ENCODE measurements at places on chromosomes 2 and 18.
A peak's percentile ranks its signal among the peaks of the same experiment; 100 is the strongest.

GRCh38 chr2:176508984-176509740 lies 239.9 kb downstream of the MTX2 start:
- H3K27ac ChIP-seq, result no peak overlapping the region
- peaks cover 5% of the 10 kb centered on the region for H3K4me1 ChIP-seq
- H3K36me3 ChIP-seq, result no peaks in the 10 kb centered on the region

DNA sequence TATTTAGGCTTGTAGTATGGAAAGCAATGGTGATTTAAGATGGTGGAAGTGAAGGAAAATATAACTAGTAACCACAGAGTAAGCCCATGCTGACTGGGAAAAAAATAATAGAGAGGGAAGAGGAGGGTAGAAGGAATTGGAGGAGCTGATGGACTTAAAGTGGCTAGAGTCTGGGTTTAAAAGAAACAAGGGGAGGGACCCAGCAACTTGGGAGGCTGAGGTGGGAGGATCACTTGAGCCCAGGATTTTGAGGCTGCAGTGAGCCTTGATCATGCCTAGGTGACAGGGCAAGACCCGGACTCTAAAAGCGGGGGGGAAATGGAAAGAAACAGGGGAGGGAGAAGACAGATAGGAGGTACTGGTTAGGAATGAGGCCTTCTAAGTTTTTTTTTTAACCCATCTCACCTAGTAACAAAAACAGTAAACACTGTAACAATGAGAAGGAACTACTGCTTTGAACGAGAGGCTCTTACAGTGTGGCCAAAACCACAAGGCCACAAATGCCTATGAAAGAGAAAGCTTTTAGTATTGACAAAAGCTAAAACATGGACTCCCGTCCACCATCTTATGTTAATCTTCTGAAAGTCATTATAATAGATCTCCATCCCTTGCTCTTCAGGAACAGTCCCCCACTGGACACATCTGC lies 26.6 kb downstream of the METTL8 start:
- no peaks in the 10 kb centered on the region for H3K27me3 ChIP-seq
- H3K4me1 ChIP-seq, result peaks cover 14% of the 10 kb centered on the region
- H3K36me3 ChIP-seq, result peaks cover 12% of the 10 kb centered on the region

GRCh38 chr2:174217869-174218268 lies 30.5 kb downstream of the OLA1 start:
- no peaks in the 10 kb centered on the region for H3K27me3 ChIP-seq
- no peak for DNase-seq
- no peaks in the 10 kb centered on the region for H3K4me1 ChIP-seq
- H3K4me3 ChIP-seq, result no peak overlapping the region
- H3K27ac ChIP-seq, result no peak overlapping the region
- peaks cover 4% of the 10 kb centered on the region for H3K36me3 ChIP-seq

DNA sequence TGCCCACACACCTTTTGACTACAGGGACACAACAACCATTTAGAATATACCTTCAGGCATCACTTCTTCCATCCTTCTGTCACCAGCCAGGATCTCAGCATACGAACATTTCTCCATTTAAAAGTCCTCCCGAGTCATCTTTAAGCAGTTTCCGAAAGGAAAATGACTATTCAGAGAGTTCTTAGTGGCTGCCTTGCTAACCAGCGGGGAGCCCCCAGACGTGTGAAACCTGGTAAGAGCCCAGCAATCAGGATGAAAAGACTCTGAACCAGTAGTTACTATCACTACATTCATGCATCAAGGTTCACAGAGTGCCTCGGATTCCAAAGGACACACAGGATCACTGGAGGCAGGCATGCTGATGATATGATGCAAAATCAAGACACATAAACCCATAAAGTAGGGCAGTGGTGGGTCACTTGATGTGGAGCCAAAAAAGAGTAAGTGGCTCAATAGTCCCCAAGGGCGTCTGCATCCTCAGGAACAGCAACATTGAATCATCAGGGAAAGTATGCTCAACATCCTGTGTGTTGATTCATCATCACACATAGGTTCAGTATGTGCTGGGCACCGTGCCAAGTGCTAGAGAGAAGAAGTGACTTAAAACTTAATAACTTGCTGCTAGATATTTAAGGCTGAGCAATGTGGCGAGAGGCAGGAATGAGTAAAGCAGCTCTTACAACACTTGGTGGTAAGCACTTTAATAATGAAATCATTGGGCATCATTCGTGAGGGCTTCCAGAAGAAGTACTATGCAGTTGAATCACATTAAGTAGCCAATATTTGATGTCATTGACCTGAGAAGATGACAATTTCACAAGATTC lies 4.4 kb downstream of the CCL20 start:
- H3K27ac ChIP-seq, result peak overlapping the region; percentile 77
- H3K36me3 ChIP-seq, result peaks cover 1% of the 10 kb centered on the region
- H3K27me3 ChIP-seq, result peaks cover 5% of the 10 kb centered on the region
- DNase-seq, result peak; percentile 21

GRCh38 chr2:219175928-219176817 lies 552 bp downstream of the CNPPD1 start:
- H3K27ac ChIP-seq, result peak overlapping the region; percentile 74
- H3K36me3 ChIP-seq, result peaks cover 35% of the 10 kb centered on the region
- H3K27me3 ChIP-seq, result no peaks in the 10 kb centered on the region

- H3K4me3 ChIP-seq, result no peak overlapping the region
- no peaks in the 10 kb centered on the region for H3K36me3 ChIP-seq
- DNase-seq, result no peak
- no peak overlapping the region for H3K27ac ChIP-seq
Measured at GRCh38 chr2:217331523-217332416, 471.9 kb upstream of the TNP1 start.

- H3K4me3 ChIP-seq, result no peak overlapping the region
- no peak for DNase-seq
- H3K27me3 ChIP-seq, result peaks cover under 1% of the 10 kb centered on the region
Measured at GRCh38 chr2:157271590-157272203, 14.2 kb downstream of the GALNT5 start.

- H3K27me3 ChIP-seq, result peaks cover 2% of the 10 kb centered on the region
- no peak overlapping the region for H3K4me3 ChIP-seq
- no peaks in the 10 kb centered on the region for H3K4me1 ChIP-seq
- no peak overlapping the region for H3K27ac ChIP-seq
Measured at GRCh38 chr2:138485019-138485418, 16.6 kb upstream of the SPOPL start.

- DNase-seq, result no peak
- peaks cover 16% of the 10 kb centered on the region for H3K4me1 ChIP-seq
- peaks cover 23% of the 10 kb centered on the region for H3K36me3 ChIP-seq
- no peak overlapping the region for H3K4me3 ChIP-seq
- no peak overlapping the region for H3K27ac ChIP-seq
Measured at GRCh38 chr2:32711219-32711618, 83.4 kb downstream of the TTC27 start.

All from activated T-helper 1 cell treated with anti-CD3 and anti-CD28 coated beads, Interleukin-12 subunit alpha, Interleukin-12 subunit beta, Interleukin-2, Interleukin-4 antibody, amounts not matched to agents 30 ng/mL and 10 ng/mL and 1 ng/mL, durations not matched to agents 14 hours and 24 hours and 36 hours (primary cell).